ENCODE measurements at places on chromosomes 5 and 9. TPM values are rescaled to one million over a fixed set of nuclear protein-coding genes. Genes with fewer than 3 reads are reported as not detected.

GRCh38 chr9:32414856-32415255, 30.4 kb downstream of the ACO1 start:
- no peak for DNase-seq

DNA sequence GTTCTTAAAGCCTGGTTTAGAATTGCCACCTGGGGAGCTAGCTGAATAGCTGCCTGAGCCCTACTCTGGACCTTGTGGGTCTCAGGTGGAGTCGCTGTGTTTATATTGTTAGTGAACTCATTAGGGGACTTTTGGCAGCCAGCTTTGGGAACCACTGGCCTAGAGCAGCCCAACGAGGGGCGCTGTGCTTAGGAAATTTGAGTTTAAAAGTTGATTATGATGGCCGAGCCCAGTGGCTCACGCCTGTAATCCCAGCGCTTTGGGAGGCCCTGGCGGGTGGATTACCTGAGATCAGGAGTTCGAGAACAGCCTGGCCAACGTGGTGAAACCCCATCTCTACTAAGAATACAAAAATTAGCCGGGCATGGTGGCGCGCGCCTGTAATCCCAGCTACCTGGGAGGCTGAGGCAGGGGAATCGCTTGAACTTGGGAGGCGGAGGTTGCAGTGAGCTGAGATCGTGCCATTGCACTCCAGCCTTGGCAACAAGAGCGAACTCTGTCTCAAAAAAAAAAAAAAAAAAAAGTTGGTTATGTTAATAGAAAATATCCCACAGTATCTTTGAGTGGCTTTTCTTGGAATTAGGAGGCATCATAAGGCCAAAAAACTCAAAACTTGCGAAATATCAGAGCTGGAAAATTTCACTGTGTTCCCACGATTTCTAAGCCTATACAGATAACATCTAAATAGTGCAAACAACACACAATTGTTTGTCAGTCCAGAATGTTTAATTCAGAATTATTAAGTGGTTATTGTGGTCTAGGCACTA, 809 bp downstream of the MCCC2 start:
- no peak for DNase-seq

- DNase-seq: no peak
These were observed 6.3 kb upstream of the EQTN start for GRCh38 chr9:27303219-27303618.

DNA sequence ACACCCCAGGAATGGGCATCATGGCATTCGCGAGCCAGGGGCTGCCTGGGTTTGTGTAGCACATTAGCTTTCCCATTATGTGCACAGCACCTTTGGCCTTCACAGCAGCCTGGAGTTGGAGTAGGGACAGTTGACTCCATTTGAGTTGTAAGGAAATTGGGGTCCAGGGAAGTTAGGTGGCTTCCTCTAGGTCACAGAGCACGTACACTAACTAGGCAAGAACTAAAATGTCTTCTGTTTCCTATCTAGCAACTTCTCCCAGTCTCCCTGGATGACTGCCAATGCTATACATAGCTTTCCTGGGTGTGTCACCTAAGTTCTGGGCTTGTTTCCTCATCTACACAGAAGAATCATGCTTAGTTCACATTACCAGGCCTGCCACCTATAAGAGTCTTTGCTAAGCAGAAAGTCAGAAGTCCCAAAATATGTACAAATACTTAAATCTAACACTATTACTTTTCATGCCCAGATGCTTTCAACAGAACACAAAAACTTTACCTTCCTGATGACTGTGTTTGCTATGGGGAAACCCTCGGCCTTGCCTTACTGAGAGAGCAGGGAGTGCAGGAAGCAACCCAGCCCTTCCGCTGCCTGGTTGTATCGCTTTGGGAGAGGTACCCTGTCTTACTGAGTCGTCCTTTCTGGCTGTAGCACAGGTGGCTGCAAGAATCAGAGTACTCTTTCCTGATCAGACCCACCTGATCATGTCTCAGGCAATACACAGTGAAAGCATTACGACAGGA, 12.0 kb downstream of the MACROH2A1 start:
- DNase-seq: no peak

DNA sequence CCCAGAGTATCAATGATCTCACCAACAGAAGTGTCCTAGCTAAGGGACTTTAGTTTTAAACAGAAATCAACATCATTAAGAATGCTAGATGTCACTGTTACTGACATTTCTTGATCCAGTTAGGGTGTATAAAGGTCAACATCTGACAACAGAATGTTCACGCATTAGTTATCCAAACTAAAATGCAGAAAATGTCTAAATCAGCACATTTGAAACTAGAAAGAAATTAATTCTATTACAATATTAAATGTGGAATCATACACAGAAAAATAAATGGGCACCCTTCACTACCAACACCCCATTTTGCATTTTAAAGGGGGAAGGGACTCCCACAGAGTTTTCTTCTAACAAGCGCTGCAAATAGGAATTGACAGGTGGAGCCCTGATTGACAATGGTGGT, 24.5 kb downstream of the ELAVL2 start:
- no peak for DNase-seq

GRCh38 chr5:176817369-176817840, 7.0 kb downstream of the UNC5A start:
- no peak for DNase-seq

- no peak for DNase-seq
These were observed 651.3 kb upstream of the MEF2C start for GRCh38 chr5:89534331-89534730.

DNA sequence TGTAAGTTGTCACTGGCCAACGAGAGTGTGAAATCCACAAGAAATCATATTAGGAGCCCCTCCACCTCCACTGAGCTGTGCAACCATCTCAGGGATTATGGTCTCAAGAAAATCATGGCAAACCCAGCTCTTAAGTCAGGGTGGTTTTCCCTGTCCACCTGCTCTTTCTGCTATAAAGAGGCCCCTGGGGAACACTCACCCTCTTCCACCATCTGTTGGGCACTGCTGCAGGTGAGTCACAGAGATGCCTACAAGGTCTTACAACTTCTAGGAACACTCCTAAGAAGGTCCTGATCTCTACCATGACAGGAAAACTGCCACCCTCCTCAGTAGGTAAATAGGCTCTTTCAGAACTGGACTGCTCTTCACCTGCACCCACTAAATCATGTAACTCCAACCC, 61.8 kb downstream of the DRD1 start:
- no peak for DNase-seq

- DNase-seq: no peak
These were observed 23.5 kb downstream of the ZFR start for GRCh38 chr5:32421075-32421474.

The CYLC2 gene
- not detected for total RNA-seq

DNA sequence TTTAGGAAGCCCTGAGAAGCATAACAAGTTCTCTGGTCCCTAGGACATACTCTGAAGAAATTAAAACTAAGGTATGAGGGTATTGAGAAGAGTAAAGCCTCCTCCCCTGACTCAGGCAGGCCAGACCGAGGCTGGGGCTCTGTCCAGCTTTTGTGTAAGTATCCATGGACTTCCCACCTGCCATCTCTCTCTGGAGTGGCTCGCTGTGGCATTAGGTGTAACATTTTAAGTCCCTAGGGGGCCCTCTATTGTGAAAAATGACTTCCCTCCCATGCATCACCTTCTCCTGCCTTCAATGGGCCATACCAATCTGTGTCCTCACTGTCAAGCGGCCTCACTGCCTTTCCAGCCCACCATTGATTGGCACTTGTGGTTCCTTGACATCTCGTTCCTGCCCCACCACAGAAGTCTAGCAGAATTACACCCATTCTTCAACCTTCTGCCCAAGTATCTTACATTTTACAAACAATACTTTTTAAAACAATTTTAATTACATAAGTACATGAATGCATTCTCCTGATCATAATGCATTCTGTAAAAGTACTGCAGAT, 205.5 kb downstream of the SLIT3 start:
- DNase-seq: no peak

GRCh38 chr9:78663369-78663768, 366.4 kb downstream of the PSAT1 start:
- no peak for DNase-seq

DNA sequence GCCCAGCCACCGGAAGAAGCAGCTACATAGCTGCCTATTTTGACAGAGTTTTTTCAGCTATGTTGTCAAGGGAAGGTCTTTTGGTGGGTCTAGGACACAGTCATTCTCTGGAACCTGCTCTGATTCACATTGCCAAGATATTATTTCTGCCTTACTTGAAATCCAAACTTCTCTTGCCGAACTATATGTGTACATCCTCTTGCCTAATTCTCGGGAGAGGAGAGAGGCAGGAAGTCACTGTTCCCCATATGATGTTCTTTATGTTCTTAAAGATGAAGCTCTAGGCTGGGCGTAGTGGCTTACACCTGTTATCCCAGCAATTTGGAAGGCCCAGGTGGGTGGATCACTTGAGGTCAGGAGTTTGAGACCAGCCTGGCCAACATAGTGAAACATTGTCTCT, 8.6 kb downstream of the TMEM252 start:
- no peak for DNase-seq

GRCh38 chr5:9437741-9438240, 108.1 kb downstream of the SEMA5A start:
- DNase-seq: no peak

The SERF1A gene
- total RNA-seq: 7.5 TPM

The LCN9 gene
- total RNA-seq: not detected

Data from CD4-positive, CD25-positive, alpha-beta regulatory T cell (primary cell).